ENCODE measurements at places on chromosomes 6 and 20.
A peak's percentile ranks its signal among the peaks of the same experiment; 100 is the strongest.

DNA sequence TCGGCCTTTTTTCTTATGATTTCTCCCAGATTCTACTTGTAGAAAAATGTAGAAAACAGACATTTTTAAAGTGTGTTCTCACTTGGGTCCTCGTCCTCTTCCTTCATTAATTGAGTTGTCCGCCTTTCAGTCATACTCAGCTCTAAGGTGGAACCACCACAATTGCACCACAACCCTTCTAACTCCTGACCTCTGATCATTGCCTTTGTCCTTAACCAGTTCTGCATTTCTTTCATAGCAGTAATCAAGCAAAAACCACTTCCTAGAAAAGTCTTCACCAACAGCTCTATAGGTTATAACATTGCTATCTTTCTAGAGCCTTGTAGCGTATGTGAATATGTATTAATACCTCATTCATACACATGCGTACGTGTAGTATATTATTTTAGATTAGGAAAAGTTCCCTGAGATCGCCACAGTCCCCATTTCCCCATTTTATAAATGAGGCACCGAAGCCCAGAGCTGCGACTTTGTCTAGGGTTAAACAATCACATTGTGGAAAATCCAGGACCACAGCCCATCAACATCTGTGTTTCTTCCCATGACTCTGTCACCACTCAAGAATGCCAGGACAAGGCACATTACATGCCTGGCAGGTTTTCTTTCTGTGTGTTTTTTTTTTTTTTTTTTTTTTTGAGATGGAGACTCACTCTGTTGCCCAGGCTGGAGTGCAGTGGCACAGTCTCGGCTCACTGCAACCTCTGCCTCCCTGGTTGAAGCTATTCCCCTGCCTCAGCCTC, 175.5 kb downstream of the BTBD3 start:
- no peak for DNase-seq

- no peak for DNase-seq
Observed at GRCh38 chr6:70864401-70864800, 92.5 kb downstream of the B3GAT2 start.

DNA sequence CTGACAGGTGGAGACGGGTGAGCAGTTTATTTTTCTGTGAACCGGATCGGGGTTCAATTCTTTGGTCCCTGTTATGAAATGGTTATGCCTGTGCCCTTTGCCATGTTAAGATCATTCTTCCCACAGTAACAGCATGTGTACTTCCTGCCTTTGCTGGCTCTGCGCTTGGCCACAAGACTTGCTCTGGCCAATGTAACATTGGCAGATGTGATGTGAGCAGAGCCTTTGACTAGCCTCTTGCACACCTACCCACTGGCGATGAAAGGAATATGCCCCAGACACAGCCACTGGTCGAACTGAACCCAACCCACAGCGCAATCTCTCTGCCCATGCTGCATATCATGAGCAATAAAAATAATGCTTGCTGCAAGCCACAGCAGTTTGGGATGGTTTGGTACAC, 31.9 kb downstream of the JAG1 start:
- no peak for DNase-seq

DNA sequence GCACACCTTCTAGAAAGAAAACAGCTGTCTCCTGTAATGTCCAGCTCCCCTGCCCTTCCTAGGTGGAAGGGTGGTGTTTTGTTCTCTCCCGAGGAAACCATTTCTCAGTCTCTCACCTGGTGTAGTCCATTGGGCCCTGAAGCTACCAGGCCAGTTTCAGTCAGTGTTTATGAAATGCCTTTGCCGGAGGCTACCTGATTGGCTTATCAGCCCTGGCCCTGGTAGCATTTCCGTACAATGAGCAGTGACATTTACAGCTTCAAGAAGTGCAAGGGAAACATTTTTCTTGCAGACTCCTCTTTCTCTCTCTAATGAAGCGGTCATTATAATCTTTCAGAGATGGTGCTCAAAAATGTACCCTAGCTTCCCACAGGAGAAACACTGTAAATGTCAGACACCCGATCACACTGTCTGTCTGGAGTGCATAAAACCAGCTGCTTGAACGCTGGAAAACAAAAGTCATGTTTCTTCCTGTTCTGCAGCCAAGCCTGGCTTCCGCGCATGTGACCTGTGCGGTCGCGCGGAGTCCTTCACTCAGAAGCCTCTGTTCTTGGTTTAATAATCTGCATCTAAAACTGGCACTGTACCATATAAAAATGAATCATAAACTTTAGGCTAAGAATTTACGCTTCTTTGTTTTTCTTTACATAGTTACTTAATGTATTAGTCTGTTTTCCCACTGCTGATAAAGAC, 28.4 kb upstream of the SAYSD1 start:
- peak; percentile 32 for DNase-seq

- no peak for DNase-seq
Observed at GRCh38 chr6:48996461-48997119, 466.5 kb downstream of the MMUT start.

DNA sequence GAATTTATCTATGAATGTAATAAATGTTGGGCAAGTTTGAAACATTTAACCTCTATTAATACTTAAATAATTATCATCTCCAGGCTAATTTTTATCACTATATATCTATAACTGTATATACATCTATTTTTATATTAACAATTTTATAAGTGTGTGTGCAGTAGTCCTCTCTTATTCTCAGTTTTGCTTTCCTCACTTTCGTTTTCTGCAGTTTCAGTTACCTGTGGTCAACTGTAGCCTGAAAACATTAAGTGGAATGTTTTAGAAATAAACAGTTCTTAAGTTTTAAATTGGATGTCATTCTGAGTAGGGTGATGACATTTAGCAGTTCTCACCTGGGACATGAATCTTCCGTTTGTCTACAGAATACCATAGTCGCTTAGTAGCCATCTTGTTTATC, 379.4 kb upstream of the MAN1A1 start:
- no peak for DNase-seq

DNA sequence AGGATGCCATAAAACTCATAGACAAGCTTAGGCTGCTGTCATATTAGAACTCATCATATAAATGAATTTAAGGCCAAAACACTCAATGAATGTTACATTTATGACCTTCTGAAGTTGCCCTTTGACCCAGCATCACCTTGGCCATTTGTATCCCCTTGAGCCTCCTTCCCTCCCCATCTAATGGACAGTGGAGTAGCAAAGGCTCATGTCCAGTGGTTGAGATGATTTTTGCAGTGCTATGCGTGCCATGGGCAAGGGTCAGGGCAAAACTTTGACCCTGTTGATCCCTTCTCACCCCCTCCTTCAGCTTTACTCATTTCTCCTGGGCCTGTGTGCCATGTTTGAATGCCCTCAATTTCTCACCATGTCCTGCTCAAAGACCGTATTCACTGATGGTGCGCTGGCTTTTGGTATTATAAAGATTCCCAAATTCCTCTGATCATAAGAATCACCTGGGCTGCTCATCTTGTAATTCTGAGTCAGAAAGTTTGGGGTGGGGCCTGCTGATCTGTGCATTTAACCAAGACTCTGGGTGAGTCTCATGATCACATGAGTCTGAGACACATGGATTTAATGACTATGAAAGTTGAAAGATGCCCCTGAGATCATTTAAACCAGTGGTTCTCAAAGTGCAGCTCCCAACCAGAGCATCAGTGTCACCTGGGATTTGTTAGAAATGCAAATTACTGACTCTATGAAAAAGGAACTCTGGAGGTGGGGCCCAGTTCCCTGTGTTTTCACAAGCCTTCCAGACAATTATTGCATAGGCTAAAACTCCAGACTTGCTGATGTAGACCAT, 57.5 kb upstream of the IL20RA start:
- no peak for DNase-seq

GRCh38 chr6:14118091-14118439, 493 bp downstream of the CD83 start:
- no peak for DNase-seq

DNA sequence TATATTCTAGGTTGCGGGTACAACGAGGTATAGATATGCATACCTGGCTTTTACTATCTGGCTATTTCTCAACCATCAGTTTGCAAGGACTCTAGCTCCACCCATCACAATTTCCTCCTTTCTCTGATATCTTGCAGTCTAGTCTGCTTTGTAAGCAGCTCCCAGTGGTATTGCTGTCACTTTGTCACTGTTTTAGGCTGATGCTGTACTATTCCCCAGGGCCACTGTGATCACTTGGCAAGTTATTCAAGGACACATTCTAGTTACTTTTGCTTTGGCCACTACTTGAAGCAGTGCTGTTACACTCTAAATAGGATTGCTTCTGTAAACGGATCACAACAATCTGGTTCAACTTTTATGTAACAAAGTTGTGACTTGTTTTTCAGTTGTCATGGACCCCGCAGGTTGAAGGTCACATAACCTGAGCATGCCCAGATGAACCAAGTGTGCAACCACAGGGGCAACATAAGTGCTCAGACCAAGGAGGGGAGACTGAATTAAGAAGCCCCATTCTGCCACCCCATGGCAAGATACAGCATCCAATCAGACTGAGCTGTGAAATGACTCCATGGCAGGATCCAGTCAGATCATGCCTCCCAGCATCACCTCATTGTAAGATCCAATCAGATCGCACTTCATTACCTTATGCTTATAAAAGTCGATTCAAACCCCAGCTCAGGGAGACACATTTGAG, 588.4 kb upstream of the CITED2 start:
- no peak for DNase-seq
